ENCODE measurements at places on chromosomes 6 and 20.

GRCh38 chr20:63068711-63069367 is 62.1 kb upstream of the BHLHE23 start:
- DNase-seq = no peak

- peak; percentile 46 for DNase-seq
Measured at GRCh38 chr6:119978274-119978889, 628.8 kb upstream of the MAN1A1 start.

GRCh38 chr6:43702534-43703440 is 15.2 kb upstream of the MRPS18A start:
- DNase-seq = peak; percentile 62

- DNase-seq = no peak
Measured at GRCh38 chr6:11607383-11607782, 69.8 kb downstream of the TMEM170B start.

DNA sequence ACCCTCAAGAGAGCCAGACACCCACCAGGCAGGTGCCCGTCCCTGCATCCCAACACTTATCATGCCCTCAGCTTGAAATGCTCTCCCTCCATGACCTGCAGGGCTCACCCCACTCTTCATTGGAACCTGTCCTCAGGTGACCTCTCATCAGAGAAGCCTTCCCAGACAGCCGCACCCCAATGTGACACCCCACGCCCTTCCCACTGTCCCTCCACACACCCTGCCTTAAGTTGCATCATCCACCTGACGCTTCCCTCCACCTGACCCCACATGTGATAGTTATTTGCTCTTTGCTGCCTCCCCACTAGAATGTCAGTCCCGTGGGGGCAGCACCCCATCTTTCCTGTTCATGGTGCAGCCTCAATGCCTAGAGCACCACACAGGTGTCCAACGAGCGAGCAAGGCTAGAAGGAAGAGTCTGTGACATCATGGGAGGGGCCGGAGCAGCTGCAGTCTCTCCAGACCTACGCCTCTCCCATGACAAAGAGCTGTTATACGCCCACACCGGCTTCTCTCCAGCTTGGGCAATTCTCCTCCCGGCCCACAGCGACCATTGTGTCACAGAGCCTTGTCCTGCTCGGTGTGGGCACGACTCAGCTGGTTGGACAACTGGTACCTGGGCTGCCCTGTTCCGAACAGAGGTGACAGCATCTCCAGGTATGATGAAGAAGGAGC is 58.2 kb downstream of the NFATC2 start:
- DNase-seq = no peak

DNA sequence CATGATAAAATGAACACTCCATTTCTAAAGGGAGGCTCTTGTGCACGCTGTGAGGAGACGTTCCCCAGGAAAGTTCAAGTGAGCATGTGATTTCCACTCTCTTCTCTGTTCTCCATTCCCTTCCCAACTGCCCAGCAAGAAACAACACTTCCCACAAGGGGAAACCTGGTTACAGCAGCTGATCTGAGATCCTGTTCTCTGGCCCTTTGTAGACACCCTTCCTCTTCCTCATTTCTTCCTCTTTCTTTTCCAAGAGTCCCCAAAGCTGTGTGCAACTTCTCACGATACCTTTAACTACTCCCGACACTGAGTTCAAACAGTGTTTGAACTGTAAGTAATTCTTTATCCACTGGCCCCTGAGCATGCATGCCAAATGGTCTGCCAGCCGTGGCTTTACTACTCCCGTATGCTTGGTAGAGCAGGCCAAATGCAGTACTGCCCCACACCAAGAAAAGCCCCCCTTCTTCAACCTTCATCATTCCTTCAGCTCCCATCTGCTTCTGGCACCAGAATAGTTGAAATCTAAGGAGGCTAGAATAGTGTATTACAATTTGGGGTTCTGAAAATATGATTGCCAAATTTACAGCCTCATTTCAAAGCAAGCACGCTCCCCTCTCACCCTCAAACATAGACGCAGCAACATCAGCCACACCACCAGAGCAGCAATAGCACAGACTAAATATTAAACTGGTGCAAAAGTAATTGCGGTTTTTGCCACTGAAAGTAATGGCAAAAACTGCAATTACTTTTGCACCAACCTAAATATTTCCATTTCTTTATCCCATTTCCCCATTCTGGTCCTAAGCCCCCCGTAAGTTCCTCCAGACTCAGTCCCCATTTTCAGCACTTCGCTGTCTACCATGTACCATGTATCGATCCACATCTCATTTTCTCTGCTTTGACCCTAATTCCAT is 4.3 kb downstream of the HLA-DMB start:
- no peak for DNase-seq

- DNase-seq = peak; percentile 30
Measured at GRCh38 chr20:23456409-23456808, 3.7 kb upstream of the CST11 start.

GRCh38 chr6:140855520-140855919 is 1277.2 kb upstream of the GJE1 start:
- DNase-seq = no peak

DNA sequence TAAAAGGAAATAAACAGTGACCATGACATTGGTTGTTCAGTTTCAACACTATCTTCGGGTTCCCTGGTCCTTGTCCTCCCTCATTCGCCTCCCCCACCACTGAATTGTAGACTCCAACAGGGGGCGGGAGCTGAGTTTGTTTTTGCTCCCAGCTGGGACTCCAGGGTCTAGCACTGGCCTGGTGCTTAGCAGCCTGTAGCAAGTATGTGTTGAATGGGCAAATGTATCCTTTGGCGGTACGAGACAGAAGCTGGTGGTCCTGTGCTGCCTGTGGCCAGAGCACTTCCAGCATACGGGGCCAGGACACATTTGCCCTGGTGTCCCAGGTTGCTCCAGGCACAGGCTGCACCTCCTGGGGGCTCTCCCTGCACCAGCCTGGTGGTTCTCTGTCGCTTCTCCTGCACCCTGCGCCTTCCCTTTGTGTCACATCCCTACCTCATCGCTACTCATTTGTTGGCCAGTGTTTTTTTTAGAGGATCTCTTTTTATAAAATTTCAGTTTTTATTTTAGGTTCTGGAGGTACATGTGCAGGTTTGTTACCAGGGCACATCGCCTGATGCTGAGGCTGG is 40.1 kb downstream of the PHACTR3 start:
- no peak for DNase-seq

- DNase-seq = no peak
Measured at GRCh38 chr6:52015953-52016352, 71.5 kb downstream of the PKHD1 start.

DNA sequence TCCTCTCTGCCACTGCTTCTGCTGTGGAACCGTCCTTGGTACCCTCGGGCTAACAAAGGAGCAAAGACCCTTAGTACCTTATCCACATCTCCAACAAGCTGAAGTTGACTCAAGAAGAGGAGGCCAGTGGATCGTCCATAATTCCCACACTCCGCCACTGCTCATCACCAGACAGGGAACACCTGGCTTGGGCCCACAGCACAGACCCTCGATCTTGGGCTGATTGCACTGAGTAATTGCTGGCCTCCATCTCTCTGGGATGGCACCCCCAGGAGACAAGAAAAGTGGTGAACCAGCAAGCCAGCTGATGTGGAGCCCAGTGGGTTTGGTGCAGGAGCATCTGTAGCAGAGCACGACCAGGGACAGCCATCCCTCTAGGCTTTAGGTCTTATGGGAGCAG is 109.4 kb upstream of the GRIK2 start:
- DNase-seq = no peak

GRCh38 chr6:14270925-14271788 is 153.6 kb downstream of the CD83 start:
- no peak for DNase-seq

DNA sequence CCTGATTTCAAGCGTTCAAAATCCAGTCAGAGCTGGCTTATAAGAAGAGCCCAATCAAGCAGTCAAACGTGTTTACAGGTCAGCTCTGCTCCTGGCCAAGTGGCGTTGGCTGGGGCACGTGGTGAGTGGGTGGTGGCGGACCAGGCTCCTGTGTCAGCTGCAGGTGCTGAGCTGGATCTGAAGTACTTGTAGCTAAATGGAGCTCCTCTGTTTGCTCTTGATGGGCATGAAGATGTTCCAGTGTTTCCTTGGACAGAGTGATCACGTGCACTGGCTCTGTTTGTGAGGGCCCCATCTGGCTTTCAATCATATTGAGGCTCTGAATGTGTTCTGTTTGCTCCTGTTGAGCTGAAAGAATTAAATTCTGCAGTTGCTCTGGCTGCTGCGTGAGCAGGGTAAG is 10.2 kb upstream of the MICAL1 start:
- DNase-seq = no peak

GRCh38 chr6:111553580-111553979 is 52.1 kb downstream of the TRAF3IP2 start:
- no peak for DNase-seq

DNA sequence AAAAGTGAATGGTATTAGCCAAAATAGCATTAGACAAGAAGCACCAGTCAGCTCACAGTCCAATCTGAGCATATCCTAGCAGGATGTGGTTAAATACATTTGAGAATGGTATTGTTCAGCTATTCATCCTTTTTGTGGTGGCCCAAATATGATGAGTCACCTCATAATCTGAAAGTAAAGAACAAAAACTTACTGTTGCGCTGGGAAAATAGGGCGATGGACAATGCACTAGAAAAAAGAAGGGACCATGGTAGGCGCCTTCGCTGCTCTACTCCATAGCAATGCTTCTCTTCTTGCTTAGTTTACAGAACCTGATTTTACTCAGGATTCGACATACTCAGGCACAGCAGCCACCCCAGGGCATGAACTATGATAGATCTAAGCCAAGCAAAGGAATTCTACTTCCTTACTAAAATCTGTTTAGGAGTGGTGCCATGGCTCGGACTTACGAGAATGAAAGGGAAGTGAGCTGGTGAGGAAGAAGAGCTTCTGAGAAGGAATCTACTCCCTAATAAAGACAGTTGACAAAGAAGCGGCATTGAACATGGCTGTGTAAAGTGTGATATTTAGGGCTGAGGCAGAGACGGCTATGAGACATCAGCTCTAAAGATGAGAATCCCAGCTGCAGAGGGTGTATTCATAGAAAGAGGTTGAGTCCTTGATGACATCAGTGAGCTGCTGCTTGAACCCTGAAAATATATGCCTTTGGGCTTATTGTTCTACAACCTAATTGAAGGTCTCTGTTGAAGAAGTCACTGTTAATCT is 16.6 kb upstream of the FBXO9 start:
- peak; percentile 8 for DNase-seq

DNA sequence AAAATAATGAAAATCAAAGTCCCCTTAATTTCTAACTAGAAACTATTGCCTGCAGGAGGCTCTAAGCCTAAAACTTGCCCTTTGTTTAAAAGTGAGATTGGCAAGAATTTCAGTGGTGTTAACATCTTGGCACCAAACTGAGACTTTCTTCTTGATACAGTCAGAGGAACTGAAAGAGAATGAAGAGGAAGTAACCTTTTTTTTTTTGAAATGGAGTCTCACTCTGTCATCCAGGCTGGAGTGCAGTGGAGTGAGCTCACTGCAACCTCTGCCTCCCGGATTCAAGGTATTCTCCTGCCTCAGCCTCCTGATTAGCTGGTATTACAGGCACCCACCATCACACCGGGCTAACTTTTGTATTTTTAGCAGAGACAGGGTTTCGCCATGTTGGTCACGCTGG is 3.6 kb downstream of the DOP1A start:
- DNase-seq = peak; percentile 79

GRCh38 chr20:58150772-58151171 is 77.7 kb downstream of the ANKRD60 start:
- no peak for DNase-seq

GRCh38 chr6:142055219-142055618 is 77.5 kb upstream of the GJE1 start:
- no peak for DNase-seq

DNA sequence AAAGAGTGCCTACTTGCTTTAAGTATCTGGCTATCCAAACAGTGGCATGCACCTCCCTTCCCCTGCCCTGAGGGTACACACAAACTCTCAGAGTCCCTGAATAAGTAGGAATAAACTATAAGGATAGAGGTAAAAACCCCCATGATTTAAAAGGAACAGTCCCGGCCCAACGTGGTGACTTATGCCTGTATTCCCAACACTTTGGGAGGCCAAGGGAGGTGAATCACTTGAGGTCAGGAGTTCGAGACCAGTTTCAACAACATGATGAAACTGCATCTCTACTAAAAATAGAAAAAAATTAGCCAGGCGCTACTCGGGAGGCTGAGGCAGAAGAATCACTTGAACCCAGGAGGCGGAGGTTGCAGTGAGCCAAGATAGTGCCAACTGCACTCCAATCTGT is 22.2 kb downstream of the SAMHD1 start:
- DNase-seq = no peak

- peak; percentile 8 for DNase-seq
Measured at GRCh38 chr20:50456452-50457324, 53.5 kb upstream of the PTPN1 start.

GRCh38 chr6:46849361-46849690 is 56.1 kb downstream of the MEP1A start:
- DNase-seq = no peak

- no peak for DNase-seq
Measured at GRCh38 chr20:1951436-1952115, 42.3 kb downstream of the PDYN start.

GRCh38 chr20:1468117-1468624 is 1.5 kb upstream of the NSFL1C start:
- DNase-seq = no peak

DNA sequence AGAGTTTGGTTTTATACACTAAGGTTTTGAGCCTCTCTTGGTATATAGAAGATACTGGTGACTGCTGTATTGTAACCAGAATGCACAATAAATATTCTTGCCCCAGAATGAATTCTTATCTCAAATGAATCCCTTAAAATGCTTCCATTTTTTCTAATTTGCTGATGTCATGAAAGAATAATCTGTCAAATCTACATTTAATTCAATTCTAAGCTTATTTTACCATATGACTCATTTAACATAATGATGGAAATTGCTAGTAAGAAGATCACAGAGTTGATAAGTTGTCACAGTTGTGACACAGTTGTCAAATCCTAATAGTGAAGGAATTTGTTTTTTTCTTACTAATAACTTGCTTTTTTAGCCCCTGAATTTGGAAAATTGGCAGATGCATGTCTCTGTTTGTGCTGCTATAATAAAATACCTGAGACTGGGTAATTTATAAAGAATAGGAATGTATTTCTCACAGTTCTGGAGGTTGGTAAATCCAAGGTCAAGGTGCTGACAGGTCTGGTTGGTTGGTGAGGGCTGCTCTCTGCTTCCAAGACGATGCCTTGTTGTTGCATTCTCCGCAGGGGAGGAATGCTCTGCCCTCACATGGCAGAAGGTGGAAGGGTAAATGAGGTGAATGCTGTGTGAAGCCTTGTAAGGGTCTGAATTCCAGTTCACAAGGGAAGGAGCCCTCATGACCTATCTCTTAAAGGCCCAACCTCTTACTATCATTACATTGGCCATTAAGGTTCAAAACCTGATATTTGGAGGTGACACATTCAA is 4.7 kb downstream of the ECT2L start:
- no peak for DNase-seq

GRCh38 chr20:18692447-18692846 is 104.6 kb downstream of the DTD1 start:
- no peak for DNase-seq

DNA sequence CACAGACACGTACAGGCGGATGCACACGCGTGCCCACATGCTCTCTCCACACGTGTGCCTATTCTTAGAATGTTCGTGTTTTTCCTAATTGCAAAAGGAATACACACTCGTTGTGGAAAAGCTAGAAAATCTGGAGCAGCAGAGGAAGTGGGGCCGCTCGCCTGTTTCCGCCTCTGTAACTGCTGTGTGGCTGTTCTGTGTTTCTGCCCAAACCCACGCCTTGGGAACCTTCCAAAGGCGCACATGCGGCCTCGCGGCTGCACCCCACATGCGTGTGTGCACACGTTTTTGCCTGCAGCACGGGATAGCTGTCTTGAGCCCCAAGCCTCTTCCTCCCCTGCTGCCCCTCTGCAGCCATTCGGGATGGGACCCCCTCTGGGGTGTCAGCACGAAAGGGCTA is 12.2 kb downstream of the SLC17A9 start:
- DNase-seq = no peak

Data from OCI-LY7 (cell line).